ENCODE measurements at places on chromosomes 3 and 15.

- no peak for DNase-seq
Observed at GRCh38 chr3:73364517-73364916, 260.2 kb downstream of the PDZRN3 start.

GRCh38 chr3:183381179-183381578 is 47.2 kb downstream of the MCF2L2 start:
- DNase-seq, result peak; percentile 54

- no peak for DNase-seq
Observed at GRCh38 chr3:191391861-191392808, 61.8 kb upstream of the UTS2B start.

DNA sequence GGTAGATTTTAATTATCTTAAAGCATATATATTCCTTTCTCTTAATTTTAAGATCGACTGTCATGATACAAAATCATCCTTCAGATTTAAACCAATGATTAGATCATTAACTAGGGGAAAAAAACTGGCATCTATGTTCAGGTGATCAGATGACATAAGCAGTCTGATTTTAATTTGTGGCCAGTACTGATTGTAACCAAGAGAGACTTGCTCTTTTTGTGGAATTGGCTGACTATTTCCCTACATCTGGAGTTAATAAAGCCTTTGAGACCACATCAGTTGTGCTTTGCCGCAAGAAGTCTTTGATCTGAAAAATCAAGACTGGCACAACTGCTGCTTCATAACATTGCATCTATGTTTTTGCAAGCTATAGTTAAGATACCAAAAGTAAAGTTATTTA is 148.4 kb upstream of the CGNL1 start:
- DNase-seq, result no peak

GRCh38 chr3:198080521-198081384 is 120.7 kb downstream of the LMLN start:
- DNase-seq, result peak; percentile 87

DNA sequence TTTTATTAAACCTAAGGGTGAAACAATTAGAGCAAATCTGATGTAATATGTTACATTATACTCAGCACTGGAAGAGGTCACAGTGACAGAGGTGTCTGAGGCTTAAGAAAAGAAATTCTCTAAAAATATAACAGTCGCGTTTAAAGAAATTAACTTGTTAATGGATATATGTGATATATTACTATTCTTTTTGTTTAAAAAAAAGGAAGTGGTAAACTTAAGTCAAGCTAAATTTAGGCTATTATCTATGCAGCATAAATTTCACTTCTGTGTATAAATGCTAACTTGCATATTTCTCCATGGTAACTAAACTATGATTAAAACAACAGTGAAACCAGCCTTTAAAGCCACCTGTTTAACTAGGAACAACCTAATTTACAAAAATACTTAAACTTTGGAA is 191.3 kb downstream of the FOXP1 start:
- DNase-seq, result no peak

All from erythroblast (primary cell).